WTC11 (cell line): ENCODE measurements at places on chromosomes 6 and 20.

- DNase-seq = no peak
These were observed 264.4 kb upstream of the PRDM1 start for GRCh38 chr6:105821777-105822176.

DNA sequence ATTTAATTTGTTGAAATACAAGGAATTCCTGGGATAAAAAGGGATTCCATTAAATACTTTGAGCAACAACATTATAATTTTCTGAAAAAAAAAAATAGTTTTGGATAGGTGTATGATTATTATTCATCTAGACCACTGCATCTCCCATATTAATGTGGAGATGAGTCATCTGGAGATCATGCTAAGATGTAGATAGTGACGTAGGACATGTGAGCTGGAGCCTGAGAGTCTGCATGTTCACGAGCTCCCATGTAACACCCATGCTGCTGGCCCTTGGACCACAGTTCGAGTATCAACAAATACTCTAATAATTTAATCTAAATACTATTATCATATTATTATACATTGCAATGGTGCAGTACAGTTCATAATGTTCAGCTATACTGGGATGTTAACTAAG, 91.6 kb downstream of the EPM2A start:
- DNase-seq = no peak

GRCh38 chr6:43972179-43972912, 154.9 kb downstream of the MRPL14 start:
- DNase-seq = no peak

DNA sequence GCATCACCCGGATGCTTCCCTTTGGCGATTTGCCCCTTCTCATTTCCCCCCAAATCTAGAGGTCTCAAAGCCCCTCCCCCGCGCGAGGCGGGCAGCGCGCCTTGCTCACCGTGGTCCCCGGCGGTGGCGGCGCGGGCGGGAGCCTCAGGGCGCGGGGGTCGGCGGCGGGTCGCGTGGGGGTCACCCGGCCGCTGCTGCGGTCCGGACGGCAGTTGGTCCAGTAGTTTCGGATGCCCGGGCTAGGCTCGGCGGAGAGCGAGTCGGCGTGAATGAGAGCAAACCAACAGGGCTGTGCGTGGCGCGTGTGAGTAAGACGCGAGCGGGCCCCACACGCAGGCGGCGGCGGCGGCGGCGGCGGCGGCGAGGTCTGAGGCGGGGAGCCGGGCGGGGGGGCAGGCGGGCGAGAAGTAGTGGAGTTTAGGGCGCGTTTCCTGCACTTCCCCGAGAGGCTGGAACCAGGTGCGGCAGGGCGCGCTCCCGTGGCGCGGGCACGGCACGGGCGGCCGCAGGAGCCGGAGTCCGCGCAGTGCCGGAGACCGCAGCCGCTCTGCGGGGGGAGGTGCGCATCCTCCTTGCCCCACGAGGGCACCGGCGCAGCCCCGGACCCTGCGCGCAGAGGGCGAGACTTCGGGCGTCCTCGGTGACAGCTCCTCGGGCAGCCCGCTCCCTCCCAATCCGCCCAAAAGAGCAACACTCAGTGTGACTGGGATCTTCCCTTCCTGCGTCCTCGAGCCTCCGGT, 567 bp downstream of the HS3ST5 start:
- peak; percentile 59 for DNase-seq

DNA sequence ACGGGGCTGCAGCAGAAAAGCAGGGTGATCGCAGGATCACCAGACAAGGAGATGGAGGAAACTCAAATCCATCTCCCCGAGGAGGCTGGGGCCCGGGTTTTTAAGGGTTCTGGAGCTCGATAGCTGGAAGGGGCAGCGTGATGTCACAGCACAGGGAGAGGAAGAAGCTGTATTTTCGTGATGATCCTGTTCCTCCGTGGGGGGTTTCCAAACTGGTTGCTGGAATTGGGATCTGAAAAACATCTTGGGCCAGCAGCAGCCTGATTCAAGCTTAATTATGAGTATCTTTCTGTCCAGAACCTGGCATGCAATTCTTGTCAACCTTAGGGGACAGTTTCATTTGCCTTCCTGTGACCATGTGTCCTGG, 4.1 kb downstream of the CST7 start:
- no peak for DNase-seq

DNA sequence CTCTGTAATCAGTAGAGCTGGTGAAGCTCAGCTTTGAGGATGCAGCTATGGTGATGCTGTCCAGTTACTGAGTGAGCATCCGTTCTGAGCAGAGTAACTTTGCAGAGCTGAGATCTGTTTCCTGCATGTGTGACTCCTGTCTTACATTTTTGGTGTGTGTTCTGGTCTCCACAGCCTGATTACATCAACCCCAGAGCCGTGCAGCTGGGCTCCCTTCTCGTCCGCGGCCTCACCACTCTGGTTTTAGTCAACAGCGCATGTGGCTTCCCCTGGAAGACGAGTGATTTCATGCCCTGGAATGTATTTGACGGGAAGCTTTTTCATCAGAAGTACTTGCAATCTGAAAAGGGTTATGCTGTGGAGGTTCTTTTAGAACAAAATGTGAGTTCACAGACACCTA, 81.6 kb downstream of the FAM120B start:
- DNase-seq = no peak

DNA sequence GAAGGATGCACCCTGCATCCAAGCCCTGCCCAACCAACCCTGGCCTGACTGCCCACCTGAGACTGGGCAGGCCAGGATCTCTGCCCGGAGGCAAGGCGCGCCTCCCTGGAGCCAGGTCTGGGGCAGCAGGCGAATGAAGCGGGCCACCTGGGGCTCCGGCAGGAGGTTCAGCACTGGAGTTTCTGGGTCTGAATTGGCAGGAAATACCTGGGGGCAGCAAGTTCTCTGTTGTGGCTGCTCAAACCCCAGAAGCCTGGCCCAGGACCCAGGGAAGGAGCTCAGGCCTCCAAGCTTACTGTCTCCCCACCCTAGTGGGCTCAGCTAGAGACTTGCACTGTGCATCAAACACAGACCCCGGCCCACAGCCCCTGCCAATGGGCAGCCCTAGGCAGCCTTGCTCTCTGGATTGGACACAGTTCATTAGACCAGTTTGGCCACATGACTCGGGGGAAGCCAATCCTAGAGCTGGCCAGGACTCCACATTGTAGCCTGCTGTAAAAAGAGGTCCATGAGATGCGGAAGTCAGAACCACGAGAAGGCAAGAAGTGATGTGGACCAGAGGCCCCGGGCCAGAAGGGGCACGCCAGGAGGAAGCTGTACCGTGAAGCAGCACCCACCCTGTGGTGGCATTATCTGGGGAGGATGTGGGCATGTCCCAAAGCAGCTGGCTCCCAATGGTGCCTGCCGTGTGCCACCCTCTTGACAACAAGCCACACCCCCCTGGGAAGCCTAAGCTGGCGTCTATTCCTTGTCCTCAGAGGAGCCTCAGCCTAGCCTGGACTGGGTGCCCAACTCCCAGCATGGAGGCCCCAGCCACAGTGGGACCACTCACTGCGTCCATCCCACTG, 3.1 kb downstream of the CPXM1 start:
- DNase-seq = no peak

DNA sequence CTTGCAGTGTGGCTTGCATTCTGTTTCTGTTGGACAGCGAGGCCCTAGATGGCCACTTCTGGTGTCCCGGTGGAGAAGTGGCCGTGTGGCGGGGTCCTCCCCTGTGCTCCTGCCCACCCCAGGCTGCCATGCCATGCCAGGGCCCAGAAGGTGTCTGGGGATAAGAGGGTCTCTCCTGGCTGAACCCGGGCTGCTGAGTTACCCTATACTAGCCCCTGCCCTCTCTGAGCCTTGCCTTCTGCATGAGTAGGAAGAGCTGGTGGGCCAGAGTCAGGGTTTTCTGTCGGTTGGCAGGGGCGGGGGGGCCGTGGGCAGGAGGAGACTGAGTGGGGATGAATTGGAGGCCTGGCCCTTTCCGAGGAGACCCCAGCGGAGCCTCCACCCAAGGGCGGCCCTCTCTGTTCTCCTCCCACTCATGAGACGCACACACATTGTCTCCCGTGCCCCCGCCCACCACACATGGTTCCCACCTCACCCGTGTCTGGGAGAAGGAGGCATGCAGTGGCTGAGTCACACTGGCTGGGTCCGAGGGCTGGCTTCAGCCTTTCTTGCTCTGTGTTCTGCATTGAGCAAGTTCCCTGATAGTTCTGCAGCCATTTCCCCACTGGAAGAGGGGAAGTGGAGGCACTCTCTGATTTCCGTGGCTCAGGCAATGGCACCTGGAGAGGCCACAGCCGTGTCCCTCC, 24.6 kb downstream of the VSTM2L start:
- DNase-seq = no peak

GRCh38 chr6:30612213-30612612, 4.8 kb downstream of the PPP1R10 start:
- DNase-seq = no peak

GRCh38 chr20:47124181-47124717, 229.6 kb downstream of the EYA2 start:
- no peak for DNase-seq

DNA sequence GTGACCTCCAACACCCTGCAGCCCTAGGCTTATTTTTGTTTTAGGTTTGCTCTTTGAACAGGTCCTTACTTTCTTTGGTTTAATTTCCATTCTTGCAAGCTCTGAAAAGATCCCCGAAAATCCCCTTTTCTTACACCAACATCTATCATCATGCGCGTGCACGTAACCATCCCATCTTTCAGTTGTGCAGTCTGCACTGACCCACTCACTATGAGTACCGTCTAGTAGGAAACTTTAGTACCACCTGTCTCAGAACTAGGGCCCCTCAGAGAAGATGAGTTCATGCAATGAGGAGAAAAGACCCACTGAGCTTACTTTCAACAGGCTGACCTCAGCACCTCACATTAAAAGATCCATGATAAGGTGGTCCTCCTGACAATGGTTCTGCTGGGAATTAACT, 120.6 kb upstream of the AGPAT4 start:
- no peak for DNase-seq

DNA sequence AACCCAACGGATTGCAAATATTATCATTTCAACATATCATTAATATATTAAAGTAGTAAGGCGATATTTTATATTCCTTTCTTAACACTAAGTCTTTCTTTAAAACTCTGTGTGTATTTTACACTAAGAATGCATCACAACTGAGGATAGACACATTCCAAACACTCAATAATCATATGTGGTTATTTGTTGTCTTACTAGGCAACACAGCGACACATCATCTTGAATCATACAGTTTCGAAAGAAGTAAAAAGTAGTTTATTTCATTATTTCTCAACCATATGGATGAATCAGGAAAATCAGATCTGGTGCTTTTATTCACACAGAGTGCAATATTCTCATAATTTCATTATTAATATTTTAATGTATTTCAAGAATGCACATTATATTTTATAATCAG, 662.4 kb downstream of the EPHA7 start:
- no peak for DNase-seq

DNA sequence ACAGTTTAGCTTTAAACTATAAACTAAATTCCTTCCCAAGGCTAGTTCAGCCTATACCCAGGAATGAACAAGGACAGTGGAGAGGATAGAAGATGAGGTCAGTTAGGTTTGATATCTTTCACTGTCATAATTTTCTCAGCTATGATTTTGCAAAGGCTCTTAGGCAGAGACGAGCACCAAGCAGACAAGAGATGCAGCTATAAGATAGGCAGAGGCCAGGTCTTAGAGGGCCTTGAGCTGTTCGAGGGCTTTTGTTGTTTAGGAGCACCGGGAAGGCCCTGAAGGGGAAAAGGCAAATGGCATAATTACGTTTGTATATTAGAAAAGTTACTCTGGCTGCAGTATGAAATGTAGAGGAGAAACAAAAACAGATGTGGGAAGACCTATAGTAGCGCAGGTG, 59.8 kb downstream of the DOP1A start:
- no peak for DNase-seq

DNA sequence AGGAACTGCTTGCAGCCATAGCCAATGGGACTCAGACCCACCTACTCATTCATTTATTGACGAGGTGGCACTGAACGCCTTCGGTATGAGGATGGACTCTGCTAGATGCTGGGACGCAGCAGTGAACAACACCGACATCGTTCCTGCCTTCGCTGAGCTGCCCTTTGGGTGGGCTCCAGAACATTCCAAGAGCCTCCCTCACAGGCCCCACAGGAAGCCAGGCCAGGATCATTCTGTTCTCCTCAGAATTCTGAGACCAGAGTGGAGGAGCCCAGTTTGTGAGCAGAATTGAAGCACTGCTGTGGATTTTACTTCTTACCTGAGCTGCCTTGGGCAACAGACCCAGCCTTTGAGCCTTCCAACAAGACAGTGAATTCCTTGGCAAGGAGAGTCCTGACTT, 82.1 kb downstream of the KCNB1 start:
- DNase-seq = no peak

DNA sequence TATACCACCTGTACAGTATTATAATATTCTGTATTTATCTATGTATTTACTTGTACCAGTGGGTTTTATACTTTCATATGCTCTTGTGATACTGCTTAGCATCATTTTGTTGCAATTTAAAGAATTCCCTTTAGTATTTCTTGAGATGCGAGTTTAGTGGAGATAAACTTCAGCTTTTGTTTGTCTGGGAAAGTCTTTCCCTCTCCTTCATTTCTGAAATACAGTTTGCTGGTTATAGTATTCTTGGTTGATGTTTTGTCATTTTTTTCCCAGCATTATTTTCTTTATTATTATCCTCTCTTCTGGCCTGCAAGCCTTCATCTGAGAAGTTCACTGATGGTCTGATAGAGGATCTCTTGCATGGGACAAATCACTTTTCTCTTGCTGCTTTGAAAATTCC, 136.6 kb upstream of the MCHR2 start:
- DNase-seq = no peak

- no peak for DNase-seq
These were observed 21.8 kb downstream of the MAN1A1 start for GRCh38 chr6:119327810-119328209.
